ENCODE measurements at places on chromosomes 13 and 19.

DNA sequence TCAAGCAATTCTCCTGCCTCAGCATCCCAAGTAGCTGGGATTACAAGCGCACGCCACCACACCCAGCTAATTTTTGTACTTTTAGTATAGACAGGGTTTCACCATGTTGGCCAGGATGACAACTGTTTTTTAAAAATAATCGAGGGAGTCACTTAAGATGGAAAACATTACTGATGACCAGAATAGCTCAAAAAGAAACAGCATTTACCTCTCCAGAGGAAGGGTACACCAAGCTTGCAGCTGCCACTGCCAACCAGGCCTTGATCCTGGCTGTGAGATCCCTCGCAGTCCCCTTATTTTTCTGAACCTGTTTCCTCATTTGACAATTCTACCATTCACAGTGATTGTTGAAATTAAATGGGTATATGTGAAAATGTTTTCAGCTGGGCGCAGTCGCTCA lies 14.5 kb downstream of the PDCD5 start:
- no peak for DNase-seq

DNA sequence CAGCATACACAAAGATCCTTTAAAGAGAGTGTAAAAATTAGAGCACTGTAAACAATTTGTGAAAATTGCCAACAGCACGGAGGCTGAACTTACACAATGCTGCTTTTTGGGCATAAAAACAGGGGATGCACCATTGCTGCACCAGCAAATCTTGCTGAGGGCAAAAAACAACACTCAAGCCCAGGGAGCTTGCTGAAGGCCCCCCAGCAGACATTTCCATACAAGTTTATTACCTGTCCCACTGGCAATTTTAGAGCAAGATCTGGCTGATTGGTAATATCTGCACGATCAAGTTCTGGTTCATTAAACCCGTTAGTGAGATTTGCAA lies 34.3 kb downstream of the AMER2 start:
- DNase-seq, result no peak

GRCh38 chr19:295687-296370 lies 4.6 kb upstream of the PLPP2 start:
- DNase-seq, result no peak

GRCh38 chr19:18102916-18103542 lies 5.5 kb downstream of the MAST3 start:
- DNase-seq, result no peak

GRCh38 chr19:2060884-2061494 lies 9.9 kb upstream of the MKNK2 start:
- peak; percentile 57 for DNase-seq

DNA sequence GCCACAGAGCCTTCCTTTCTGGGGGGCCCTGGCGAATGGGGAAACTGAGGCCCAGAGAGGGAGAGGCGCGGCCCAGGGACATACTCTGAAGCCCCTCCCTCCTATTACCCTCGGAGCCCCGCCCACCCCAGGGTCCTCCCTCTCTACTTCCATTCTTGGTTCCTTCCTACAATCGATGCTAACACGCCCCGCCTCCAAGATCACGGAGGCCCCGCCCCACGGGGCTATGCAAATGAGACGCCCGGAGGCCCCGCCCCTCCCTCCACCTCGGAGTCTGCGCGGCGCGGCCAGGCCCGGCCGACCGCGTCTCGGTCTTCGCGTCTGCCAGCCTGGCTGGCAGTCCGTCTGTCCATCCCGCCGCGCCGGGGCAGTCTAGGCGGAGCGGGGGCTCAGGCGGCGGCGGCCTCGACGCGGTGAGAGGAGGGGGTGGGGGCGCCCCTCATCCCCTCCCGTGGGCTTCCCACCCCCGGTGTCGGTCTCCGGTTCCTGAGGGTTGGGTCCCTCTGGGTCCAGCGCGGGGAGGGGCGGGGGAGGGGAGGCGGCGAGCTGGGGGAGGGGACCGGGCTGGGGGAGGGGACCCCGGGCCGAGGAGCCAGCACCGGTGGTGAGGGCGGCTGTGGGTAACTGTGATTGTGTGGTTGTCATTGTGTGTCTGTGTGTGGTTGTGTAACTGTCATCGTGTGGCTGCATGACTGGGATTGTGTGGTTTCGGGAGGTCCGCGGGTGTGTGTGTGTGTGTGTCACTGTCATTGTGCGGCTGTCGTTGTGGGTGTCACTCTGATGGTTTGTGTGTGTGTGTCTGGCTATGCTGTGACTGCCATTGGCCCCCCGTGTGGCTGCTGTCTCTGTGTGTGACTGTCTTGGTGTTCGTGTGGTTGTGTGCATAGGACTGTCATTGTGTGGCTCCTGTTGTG lies at the start of gene PLPPR2:
Gene PLPPR2, plus strand, starts transcription at position 273 of the 914 bp plus-strand sequence. CDS start 2,242 bp downstream, outside the sequence.
- peak; percentile 87 for DNase-seq

- no peak for DNase-seq
These were observed 7.3 kb downstream of the TNFSF14 start for GRCh38 chr19:6662702-6663101.

- DNase-seq, result no peak
These were observed 16.7 kb upstream of the RXFP2 start for GRCh38 chr13:31722673-31723072.
